ENCODE measurements at places on chromosomes 5 and 9. TPM values are rescaled to one million over a fixed set of nuclear protein-coding genes. Genes with fewer than 3 reads are reported as not detected.

GPR21 gene
- 0.90 TPM for total RNA-seq

GMCL2 gene
- total RNA-seq: not detected

ENTR1 gene
- 30.4 TPM for total RNA-seq

ZFP37 gene
- total RNA-seq: 1.4 TPM

SHISAL2B gene
- not detected for total RNA-seq

NR2F1 gene
- total RNA-seq: 24.9 TPM

FOXD4 gene
- total RNA-seq: 0.09 TPM

CYLC2 gene
- not detected for total RNA-seq

RGMB gene
- total RNA-seq: 17.4 TPM

ADRA1B gene
- 0.94 TPM for total RNA-seq

SH3TC2 gene
- total RNA-seq: 6.0 TPM

NME5 gene
- 1.5 TPM for total RNA-seq

ZNF346 gene
- total RNA-seq: 20.2 TPM

ARL10 gene
- 16.4 TPM for total RNA-seq

GFI1B gene
- not detected for total RNA-seq

LCN9 gene
- total RNA-seq: not detected

LIX1 gene
- total RNA-seq: not detected

LCN15 gene
- not detected for total RNA-seq

CNTNAP3B gene
- 128 TPM for total RNA-seq

INSL6 gene
- not detected for total RNA-seq

PCDHB10 gene
- total RNA-seq: 1.0 TPM

IRX2 gene
- not detected for total RNA-seq

AFAP1L1 gene
- total RNA-seq: 118 TPM

GALNT12 gene
- 0.66 TPM for total RNA-seq

C9orf50 gene
- 0.09 TPM for total RNA-seq

CDC25C gene
- total RNA-seq: 6.6 TPM

MLLT3 gene
- 19.2 TPM for total RNA-seq

ADGRV1 gene
- total RNA-seq: 0.56 TPM
